ENCODE measurements at places on chromosomes 3 and 15.

GRCh38 chr3:165754219-165755007 is 82.8 kb downstream of the BCHE start:
- no peak for DNase-seq

GRCh38 chr15:67030036-67030762 is 35.2 kb upstream of the SMAD3 start:
- DNase-seq: no peak

DNA sequence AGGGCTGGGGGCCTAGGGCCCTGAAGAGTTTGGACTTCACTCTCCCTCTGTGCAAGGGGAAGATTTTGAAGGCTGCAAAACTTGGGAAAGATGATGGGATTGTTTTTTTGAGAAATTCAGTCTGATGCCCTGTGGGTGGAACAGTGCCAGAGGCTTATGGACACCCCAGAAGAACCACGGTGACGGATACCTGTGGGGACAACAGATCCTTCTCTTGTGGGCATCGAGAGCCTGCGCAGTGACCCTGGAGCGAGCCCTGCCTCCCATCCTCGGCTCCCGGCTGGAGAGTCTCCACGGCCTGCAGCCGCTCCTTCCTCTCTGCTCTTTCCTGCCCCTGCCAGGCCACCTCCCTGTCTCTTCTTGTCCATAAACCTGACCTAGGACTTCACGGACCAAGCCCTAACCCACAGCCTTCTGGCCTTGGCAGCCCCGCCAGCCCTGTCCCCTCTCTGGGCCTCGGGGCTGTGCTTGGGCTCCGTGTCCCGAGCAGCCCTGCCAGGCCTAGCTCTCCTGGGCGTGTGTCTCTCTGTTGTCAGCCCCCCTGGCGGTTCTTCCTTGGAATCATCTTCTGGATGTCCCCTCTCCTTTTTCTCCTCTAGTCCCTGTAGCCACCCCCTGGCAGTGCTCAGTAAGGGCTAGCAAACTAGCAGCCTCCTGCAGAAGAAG is 98.4 kb downstream of the VGLL4 start:
- DNase-seq: no peak

- DNase-seq: no peak
These were observed 377.0 kb downstream of the PLCL2 start for GRCh38 chr3:17261627-17262369.

DNA sequence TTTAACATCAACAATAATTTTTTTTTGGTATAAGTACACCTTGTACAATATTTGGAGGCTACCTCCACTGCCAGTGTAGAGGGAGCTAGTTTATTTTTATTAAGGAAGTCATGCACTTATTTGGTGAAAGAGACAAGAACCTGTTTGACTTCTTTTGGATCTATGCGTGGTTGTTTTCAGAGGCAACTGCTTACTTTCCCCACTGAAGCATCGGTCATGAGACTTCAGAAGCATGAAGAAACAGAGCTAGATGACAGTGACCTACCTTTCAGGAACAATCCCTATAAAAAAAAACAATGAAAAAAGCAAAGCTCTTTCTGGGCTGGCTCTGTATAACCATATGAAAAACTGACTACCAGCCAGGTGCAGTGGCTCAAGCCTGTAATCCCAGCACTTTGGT is 20.0 kb upstream of the ZNF148 start:
- DNase-seq: no peak

DNA sequence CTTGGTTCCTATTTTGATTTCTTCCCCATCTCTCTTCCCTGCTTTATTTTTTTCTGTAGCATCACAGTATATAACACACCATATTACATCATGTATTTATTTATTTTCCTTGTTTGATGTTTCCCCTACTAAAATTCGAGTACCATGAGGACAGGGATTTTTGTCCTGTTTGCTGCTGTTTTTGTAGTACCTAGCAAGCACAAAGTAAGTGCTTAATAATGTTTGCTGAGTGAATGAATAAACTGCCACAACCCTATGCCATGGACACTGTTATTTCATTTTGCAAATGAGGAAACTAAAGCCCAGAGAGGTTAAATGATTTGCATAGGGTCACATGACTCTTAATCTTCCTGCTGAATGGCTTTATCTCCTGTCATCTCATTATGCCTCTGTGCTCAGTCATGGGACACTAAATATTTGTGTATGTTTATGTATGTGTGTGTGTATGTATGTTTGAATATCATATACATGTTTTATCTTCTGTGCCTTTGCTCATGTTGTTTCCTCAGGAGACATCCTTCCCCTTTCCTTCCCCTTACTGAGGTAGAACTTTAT is 26.1 kb upstream of the MGA start:
- peak; percentile 32 for DNase-seq

- no peak for DNase-seq
These were observed 105.3 kb downstream of the CTNNB1 start for GRCh38 chr3:41304593-41304992.

DNA sequence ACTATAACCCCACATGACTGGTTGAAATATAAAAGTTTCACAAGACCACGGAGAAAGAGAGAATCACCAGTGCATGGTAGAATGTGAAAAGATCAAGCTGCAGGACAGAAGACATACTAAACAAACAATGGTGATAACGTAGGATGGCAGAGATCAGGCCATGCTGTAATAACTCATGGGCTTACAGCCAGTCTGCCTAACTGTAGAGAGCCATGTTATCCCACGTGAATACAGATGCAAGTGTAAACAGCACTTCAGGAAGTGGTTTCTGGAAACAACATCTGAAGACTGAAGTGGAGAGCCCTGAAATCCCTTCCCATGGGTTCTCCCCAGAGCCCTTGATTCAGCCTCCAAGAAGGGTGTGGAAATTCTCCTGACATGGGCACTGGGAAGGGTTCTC is 103.2 kb upstream of the SLCO2A1 start:
- DNase-seq: no peak

- no peak for DNase-seq
These were observed 48.0 kb upstream of the UTS2B start for GRCh38 chr3:191378142-191378812.

DNA sequence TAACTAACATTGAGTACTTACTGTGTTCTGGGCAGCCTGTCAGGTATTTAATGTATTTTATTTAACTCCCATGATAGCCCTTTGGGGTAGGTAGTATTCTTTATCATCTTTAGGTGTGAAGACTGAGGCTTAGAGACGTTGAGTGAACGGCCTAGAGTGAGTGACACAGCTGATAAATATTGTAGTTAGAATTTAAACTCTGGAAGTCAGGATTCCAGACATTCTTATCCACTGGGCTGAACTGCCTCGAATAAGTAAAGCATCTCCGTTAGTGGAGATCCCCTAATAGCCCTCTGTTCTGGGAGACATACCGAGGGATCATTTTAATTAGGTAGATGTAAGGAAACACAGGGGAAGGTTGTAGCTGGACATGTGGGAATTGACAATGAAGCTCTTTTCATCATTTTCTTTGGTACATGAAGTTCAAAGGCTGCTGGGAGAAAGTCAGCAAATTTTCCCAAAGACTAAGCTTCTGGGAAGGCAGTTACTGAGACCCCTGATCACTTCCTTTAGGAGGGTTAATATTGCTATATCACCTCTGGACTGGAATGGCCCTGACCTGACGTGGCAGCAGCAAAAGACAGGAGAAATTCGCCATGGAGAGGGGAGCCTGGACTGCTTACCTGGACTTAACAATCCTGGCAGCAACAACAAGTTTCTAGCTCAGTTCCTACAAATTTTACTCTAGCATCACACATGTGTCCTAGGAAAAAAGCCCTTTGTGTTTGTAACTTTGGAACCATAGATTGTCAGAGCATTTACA is 11.7 kb upstream of the PDCD6IP start:
- DNase-seq: no peak

DNA sequence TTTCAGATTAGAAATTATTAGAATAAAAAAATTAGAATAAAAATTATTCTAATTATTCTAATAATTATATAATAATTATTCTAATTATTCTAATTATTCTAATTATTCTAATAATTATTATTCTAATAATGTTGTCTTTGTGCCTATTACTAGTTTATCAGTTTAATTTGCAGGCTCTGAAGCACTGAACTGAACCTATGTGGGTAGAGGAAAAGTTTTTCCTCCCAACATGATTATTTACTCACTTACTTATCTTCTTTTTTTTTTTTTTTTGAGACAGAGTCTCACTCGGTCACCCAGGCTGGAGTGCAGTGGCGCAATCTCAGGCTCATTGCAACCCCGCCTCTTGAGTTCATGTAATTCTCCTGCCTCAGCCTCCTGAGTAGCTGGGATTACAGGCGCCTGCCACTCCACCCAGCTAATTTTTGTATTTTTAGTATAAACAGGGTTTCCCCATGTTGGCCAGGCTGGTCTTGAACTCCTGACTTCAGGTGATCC is 39.7 kb upstream of the C15orf39 start:
- peak; percentile 55 for DNase-seq

DNA sequence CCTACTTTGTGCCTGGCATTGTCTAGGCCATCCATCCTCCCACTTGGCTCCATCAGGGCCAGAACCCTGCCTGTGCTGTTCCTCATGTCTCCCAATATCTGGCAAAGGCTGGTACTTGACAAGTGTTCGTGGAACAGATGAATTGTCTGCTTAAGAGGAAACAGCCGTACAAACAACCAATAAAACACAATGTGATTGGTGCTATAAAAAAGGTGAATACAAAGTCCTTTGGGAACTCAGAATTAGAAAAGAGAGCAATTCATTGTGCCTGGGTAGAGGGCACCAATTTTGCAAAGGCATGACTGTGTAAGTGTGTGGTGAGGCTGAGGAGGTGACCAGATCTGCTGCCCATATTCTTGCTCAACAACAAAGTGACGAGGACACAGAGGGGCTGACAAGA is 164.5 kb upstream of the PPP2R3A start:
- no peak for DNase-seq

DNA sequence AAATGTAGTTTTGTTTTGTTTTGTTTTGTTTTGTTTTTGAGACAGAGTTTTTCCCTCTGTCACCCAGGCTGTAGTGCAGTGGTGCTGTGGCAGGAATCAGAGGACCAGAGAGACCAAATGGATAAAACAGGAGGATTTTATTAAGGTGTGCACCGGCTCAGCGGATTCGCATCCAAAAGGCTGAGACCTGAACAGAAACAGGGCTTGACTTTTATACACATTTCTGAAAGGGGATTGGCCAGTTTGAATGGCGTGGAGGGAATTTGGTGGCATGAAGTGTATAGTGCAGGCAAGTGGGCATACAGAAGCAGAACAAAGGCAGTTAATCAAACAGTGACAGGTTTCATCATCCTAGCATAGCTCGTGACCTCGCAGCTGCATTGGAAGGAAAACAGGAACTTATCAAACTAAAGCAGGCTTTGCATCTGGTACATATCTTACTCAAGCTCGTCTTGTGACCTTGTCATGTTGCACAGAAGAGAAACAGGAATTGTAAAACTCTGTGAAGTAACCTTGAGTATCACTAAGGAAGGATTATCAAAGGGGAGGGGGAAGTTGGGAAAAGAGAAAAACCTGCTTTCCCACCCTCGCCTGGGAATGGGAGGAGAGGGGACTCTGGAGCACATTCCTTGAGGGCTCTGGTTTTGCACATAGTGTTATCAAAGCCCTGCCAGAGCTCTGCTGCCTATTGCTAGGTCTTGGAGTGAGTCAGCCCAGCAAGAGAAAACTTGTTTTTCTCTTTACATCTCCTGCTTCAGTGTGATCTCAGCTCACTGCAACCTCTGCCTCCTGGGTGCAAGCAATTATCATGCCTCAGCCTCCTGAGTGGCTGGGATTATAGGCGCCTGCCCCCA is 38.5 kb downstream of the C3orf62 start:
- peak; percentile 94 for DNase-seq

- no peak for DNase-seq
These were observed 996.0 kb downstream of the OTOL1 start for GRCh38 chr3:162492446-162493081.

DNA sequence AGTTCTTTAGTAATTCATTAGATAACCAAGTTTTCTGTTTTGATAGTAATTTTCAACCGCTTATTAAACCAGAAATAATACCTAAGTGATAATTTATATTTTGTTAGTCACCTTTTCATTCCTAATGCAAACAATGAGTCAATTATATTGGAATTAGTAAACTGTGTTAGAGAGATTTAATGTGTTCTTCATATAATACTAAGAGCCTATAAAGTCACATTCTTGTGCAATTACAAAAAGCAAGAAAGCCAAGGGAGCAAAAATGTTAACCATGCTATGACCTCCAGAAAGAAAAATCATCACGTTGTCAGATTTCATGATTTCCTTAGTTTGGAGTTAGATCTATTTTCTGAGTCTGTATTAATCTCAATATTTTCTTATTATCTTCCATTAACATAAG is 108.8 kb upstream of the SAMMSON start:
- DNase-seq: no peak

DNA sequence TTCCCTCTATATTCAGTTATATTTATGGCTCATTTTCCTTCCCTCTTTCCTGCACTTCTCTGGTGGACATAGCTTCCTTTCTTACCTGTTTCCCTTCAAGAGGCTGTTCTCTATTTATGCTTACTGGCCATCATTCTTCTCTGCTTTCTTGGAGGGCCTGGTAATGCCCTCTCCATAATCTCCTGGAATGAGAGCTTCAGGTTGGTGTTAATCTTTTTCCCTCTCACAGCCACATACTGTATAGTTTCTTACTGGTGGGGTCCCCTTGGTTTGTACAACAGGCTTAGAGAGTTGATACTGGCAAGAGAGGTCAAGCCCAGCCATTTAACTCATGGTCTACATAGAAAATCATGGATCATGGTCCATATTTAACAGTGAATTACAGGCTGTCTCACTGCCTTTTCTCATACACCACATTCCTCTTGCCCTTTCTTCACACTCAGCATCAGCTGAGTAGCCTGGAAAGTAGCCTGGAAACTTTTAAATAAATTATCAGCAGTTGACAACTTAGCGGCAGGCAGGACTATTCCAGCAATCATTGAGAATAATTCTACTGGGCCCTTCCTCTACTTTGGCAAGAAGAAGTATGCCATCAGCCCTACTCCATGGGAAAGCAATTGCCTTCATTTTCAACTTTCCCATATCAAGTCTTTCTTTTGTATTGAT is 38.0 kb upstream of the DPH6 start:
- DNase-seq: no peak

- no peak for DNase-seq
These were observed 86.2 kb downstream of the THSD4 start for GRCh38 chr15:71201477-71201876.

- DNase-seq: no peak
These were observed 46.0 kb upstream of the PLXNA1 start for GRCh38 chr3:126936853-126937425.

DNA sequence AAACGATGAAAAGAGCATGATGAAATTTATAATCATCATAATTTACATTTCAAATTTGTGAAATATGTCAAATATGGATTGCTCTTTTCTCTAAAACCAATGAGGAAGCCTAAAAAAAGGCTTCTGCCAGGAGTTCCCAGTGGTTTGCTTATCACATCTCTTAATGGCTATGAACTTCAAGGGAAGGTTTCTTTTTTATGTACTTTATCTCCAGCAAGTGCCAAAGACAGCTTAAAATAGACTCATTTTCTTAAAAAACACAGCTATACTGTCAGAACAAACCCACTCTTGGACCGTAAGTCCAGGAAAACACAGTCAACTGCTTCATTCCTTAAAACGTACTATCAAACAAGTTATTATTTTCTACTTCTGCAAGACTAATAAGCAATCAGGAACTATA is 80.2 kb downstream of the DLG1 start:
- no peak for DNase-seq

GRCh38 chr3:88298189-88298588 is 148.4 kb downstream of the C3orf38 start:
- no peak for DNase-seq

GRCh38 chr15:58608711-58609110 is 140.8 kb downstream of the ADAM10 start:
- DNase-seq: no peak

Measured in KBM-7 (cell line).